Fibroblast of skin of right quadriceps (primary cell): ENCODE measurements at places on chromosomes 3 and 15.
A peak's percentile ranks its signal among the peaks of the same experiment; 100 is the strongest.

DNA sequence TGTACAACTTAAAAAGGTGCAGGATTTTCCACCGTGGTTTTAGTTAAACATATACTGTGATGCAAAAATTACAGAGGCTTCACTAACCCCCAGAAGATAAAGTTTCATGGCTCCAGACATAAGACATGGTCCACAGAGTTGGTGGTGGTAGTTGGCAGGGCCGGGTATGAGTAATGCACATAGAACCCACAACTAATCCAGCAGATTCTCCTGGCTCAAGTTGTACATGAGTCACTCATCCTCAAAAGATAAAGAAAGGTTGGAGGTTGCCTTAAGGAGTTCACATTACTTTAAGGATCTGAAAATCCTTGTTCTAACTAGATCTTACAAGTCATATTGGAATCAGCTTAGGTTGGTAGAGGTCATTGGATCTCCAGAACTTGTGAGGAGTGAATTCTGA lies 98.3 kb upstream of the ZBTB20 start:
- peak; percentile 94 for DNase-seq

GRCh38 chr3:14935592-14936345 lies 11.6 kb upstream of the NR2C2 start:
- no peak for DNase-seq

GRCh38 chr3:120451806-120452205 lies 1.0 kb upstream of the FSTL1 start:
- no peak for DNase-seq

DNA sequence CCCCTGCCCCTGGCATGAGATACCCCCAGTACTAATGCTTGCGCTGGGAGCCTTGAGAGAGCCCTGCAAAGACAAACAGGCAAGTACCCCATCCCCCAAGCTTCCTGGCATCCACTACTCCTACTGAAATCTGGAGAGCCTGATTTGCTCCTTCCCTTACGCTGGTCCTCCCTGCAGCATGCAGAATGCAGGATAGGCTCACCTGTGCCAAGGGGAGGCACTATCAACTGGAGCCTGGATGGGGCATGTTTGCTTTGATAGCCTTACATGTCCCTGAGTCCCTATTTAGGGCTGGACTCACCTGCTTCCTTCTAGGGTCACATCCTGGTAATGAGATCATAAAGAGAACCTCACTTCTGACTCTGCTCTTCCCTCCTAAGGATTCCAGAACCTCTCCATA lies 42.9 kb downstream of the RAB11A start:
- no peak for DNase-seq

GRCh38 chr15:29376590-29376989 lies 107.0 kb upstream of the NSMCE3 start:
- DNase-seq: no peak

- no peak for DNase-seq
Observed at GRCh38 chr3:50230794-50231125, 5.2 kb upstream of the GNAI2 start.

- DNase-seq: no peak
Observed at GRCh38 chr3:114974387-114974786, 172.7 kb downstream of the ZBTB20 start.

GRCh38 chr3:129564981-129565644 lies 22.1 kb downstream of the H1-8 start:
- DNase-seq: no peak

GRCh38 chr3:45236964-45237363 lies 10.9 kb upstream of the TMEM158 start:
- DNase-seq: no peak

DNA sequence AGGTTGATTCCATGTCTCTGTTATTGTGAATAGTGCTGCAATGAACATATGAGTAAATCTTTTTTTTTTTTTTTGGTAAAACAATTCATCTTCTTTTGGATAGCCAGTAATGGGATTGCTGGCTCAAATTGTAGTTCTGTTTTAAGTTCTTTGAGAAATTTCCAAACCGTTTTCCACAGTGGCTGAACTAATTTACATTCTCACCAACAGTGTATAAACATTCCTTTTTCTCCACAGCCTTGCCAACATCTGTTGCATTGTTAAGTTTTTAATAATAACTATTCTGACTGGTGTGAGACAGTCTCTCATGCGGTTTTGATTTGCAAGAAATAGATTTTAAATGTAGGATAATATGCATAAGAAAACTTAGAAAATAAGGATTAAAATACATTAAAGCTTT lies 279.0 kb upstream of the EPHA3 start:
- peak; percentile 27 for DNase-seq

DNA sequence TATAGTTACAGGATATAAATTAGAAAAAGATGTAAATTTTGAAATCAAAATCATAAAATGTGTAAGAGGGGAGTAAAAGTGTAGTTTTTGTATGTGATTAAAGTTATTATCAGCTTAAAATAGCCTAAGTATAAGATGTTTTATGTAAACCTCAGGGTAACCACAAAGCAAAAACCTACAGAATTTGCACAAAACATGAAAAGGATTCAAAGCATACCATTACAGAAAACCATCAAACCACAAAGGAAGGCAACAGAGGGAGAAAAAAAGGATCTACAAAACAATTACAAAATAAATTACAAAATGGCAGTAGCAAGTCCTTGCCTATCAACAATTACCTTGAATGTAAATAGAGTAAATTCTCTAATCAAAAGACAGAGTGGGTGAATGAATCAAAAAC lies 36.7 kb upstream of the MYLK start:
- DNase-seq: no peak

GRCh38 chr15:68364028-68364659 lies 67.8 kb downstream of the ITGA11 start:
- no peak for DNase-seq

- no peak for DNase-seq
Observed at GRCh38 chr3:33525232-33525631, 85.0 kb upstream of the UBP1 start.

- DNase-seq: peak; percentile 42
Observed at GRCh38 chr3:78737988-78738387, 1029.8 kb downstream of the ROBO1 start.

GRCh38 chr3:170809975-170810357 lies 60.0 kb downstream of the RPL22L1 start:
- peak; percentile 59 for DNase-seq

DNA sequence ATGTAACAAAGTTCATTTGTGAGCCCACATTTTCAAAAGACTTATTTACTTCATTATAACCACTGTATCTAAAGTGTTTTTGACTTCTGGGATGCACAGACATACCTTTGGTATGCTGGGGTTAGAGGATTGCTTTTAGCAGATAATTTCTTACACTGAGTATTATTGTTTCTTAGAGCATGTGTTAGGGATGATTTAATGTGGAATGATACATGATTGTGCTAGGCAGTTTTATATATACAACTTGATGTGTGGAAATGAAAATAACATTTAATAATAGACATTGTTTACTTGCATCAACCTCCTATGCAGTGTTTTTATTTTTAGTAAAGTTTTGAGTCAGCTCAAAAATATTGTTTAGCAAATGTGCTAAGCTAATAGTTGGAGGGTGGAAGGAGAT lies 3.4 kb downstream of the KIF23 start:
- DNase-seq: peak; percentile 42

- DNase-seq: no peak
Observed at GRCh38 chr3:13539671-13540070, 9.3 kb upstream of the FBLN2 start.

DNA sequence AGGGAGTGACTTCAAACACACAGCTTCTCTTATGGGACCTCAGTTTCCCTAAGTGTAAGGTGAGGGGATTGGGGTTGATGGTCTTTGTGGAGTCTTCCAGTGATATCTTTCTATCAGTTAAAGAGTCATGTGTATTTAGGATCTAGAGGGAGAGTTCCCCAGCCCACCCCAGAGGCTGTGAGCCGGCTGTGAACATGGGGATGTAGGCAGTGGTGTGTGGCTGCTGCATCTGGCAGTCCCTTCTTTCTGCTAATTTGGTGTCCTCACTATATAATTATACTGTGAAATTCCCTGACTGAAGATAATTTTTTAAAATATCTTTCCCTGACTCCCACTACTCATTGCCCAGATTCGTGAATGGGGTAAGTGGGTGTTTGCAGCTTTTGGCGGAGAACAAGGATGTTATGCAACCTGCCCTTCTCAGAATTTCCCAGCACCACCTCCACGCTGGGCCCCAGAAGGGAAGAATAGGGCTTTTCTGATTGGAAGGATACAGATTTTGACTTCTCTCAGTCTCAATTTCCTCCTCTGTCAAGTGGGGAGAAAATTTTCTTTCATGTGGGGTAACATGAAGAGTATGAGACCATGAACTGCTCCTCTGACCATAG lies 79.0 kb upstream of the RASGRF1 start:
- DNase-seq: no peak

GRCh38 chr3:15387171-15387581 lies 40.2 kb downstream of the METTL6 start:
- no peak for DNase-seq

- DNase-seq: no peak
Observed at GRCh38 chr15:77546870-77547269, 85.8 kb downstream of the LINGO1 start.

GRCh38 chr3:138948371-138949001 lies 1.5 kb downstream of the FOXL2NB start:
- DNase-seq: no peak
